D721Med (cell line): ENCODE measurements at places on chromosomes 1 and 21.

DNA sequence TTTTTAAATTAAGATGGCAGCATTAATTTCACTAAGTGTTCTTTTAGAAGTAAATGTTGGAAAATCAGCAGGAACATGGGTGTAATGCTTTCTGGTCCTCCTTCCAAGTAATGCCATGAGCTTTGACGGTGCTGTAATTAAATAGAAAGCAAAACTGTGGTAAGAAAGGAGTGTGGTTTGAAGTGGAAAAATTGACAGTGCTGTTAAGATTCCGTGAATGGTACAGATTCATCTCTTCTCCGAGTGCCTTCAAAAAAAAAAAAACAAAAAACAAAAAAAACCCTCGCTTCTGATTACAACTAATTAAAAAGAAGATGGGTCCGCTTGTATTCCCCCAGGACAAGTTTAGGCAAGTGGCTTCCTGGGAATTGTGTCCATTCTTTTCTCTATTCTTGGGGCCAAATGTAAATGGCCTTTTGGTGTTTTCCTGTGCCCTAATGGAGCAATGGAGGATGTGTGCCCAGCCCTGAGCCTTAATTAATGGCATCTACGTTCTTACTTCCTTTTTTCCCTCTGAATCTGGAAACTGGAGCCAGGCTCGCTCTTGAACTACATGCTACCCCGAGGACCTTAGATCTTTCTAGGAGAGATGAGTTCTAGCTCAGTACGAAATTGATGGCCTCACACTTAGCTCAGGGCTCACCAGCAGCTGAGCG is 5.1 kb downstream of the LMO4 start:
- no peak for DNase-seq

DNA sequence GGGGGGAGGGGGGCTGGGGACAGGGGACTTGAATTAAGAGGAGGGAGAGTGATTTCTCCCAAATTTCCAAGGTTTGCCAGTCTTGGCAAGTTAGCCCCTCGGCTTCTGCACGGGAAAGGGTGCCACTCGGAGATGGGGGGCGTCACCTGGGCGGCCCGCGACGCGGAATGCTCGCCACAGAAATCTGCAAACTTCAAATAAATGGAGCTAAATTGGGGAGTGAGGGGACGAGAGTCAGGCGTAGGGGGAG is 885 bp upstream of the SSBP3 start:
- no peak for DNase-seq

DNA sequence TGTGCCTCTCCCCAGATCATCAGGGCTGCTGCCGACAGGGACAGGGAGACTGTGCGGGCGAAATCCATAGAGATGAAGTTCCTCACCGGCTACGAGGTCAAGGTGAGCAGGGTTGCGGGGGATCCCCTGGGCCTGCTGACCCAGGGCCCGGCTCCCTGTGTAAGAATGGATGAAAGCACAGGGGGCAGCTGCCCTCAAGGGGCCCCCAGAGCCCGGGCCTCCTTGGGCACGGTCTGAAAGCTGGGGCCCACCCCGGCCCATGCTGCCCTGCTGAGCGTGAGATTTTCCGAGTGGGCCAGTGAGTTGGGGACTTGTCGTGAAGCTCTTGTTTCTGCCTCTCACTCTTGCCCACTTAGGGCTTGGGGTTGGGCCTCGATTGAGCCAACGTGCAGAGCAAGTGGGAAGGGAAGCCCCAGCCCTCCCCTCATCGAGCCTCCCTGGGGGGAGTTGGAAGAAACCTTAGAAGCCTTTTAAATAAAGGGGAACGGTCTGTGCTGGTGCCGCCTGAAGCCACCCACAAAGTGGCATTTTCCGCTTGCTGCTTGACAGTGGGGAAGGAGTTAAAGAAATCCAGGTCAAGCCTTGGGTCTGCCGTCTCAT is 45.2 kb downstream of the COQ8A start:
- no peak for DNase-seq

GRCh38 chr1:232648316-232648715 is 18.4 kb upstream of the SIPA1L2 start:
- no peak for DNase-seq

DNA sequence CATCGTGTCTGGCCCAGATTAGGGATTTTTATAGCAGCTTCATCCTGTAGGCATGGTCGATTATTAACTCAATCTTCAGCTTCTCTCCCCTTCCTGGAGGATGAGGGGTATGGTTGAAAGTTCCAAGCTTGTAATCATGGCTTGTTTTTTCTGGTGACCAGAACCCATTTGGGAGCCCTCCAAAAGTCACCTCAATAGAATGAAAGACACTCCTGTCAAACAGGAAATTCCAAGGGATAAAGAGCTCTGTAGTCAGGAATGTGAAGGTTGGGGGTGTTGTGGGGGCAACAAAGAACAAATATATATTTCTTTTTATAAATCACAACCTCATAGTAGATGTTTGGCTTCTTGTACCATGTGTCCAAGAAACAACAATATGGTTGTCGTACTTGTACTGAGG is 212.7 kb upstream of the ESRRG start:
- DNase-seq = no peak

- DNase-seq = no peak
These were observed 47.1 kb downstream of the KANK4 start for GRCh38 chr1:62271948-62272728.

DNA sequence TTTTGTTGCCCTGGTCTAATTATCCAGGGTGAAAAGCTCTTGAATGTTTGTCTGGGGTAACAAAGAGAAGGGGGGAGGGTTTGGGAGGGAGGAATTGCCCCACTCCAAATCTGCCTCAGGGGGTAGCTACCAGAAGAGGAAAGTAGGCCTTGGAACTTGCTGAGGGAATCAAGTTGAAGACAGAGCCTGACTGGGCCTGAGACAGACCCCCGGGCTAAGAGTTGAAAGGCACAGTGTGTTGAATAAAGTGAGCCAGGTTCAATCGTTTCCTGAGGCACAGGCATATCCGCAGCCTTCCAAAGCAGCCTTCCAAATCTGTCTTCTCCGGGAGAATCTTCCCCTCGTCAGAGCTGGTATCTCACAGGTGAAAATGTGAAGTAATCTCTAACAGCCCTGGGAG is 96.6 kb downstream of the LRIG2 start:
- DNase-seq = no peak

- peak; percentile 92 for DNase-seq
These were observed at the start of gene WNT9A for GRCh38 chr1:227947676-227948492. TSS of gene WNT9A (minus strand) at chr1:227947932. CDS start at chr1:227947887, 45 bp downstream.
